Stimulated activated CD8-positive, alpha-beta memory T cell treated with anti-CD3 and anti-CD28 coated beads, Interleukin-2, amount 100 ng/mL, for 1 hour (primary cell): ENCODE measurements at places on chromosomes 12 and 14.

DNA sequence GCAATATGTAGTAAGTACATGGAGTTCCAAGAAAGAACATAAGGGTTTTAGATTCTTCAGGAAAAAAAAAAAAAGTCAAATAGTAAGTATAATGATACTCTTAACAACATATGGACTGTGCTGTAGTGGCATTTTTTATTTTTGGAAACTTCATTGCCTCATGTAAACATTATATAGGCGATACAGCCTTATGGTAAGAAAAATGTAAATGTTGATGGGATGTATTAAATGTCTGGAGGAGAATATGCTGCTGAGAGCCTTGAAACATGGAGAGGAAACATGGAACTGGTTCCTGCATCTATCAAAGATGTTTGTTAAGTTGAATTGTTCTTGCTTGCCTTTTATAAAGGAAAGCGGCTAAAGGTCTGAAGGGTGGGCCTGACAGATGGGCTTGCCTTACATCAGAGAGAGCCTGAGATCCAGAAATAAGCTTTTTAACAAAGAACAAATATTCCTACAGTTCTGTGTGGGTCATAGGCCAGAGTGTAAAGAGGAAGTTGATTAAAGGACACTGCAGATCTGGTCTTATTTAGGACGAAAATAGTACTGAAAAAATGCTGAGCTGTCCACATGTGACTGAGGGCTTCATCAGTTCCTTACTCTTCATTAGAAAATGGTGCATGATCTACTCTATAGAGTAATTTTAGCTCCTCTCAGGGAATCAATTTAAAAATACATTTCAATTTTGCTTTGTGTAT lies 448.1 kb upstream of the DCN start:
- no peak for DNase-seq

GRCh38 chr12:66538970-66539369 lies 139.9 kb downstream of the GRIP1 start:
- DNase-seq = no peak

- DNase-seq = no peak
These were observed 120.3 kb upstream of the FLRT2 start for GRCh38 chr14:85409481-85410210.

DNA sequence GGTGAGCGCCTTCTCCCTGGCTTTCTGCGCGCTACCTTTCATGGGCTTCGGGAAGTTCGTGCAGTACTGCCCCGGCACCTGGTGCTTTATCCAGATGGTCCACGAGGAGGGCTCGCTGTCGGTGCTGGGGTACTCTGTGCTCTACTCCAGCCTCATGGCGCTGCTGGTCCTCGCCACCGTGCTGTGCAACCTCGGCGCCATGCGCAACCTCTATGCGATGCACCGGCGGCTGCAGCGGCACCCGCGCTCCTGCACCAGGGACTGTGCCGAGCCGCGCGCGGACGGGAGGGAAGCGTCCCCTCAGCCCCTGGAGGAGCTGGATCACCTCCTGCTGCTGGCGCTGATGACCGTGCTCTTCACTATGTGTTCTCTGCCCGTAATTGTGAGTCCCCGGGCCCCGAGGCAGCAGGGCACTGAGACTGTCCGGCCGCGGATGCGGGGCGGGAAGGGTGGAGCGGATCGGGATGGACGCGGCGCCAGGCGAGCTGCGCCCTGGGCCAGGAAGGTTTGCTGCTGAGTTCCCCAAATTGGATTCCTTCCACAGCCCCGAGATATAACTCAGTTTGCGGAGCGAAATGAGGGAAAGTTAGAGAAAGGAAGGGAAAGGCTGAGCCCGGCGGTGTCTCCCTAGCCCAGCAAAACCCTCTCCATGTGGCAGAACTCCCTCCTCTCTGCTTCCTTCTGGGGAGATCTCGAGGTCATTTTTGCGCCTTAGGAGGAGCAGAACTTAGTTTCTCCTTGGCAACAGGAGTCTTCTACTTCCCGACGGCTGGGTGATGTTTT lies 972 bp downstream of the PTGDR start:
- DNase-seq = no peak
